AG04450 (cell line): ENCODE measurements at places on chromosomes 11 and 22.

DNA sequence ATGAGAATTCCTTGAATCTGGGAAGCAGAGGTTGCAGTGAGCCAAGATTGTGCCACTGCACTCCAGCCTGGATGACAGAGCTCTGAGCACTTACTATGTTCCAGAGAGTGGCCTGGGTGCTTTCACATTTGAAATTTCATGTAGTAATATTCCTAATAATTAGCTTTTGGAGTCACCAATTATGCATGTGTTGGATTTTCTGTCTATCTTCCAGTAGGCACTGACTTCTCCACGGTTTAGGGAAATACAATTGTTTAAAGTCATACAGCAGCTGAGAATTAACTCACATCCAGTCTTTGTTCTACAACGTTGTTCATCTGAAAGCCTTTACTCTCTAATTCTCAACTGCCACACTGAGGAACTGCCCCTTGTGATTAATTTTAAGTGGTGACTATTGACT lies 150.2 kb downstream of the CSNK2A3 start:
- DNase-seq, result no peak

DNA sequence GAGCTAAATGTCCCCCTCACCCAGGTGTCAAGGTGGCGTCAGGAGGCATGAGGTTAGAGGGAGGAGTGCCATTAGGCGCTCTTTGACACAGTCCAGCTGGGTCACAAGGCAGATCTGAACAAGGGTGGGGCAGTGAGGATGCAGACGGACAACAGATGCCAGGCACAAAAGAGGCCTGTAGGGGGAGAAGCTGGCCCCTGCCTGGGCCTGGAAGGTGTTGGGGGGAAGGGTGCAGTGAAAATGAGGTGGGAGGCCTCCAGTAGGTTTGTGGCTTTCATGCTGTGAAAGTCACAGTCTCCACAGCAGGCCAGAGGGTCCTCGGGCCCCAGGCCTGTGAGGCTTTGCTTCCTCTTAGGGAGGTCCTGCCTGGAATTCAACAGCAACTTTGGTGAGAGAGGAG lies 85.0 kb upstream of the PLET1 start:
- no peak for DNase-seq

DNA sequence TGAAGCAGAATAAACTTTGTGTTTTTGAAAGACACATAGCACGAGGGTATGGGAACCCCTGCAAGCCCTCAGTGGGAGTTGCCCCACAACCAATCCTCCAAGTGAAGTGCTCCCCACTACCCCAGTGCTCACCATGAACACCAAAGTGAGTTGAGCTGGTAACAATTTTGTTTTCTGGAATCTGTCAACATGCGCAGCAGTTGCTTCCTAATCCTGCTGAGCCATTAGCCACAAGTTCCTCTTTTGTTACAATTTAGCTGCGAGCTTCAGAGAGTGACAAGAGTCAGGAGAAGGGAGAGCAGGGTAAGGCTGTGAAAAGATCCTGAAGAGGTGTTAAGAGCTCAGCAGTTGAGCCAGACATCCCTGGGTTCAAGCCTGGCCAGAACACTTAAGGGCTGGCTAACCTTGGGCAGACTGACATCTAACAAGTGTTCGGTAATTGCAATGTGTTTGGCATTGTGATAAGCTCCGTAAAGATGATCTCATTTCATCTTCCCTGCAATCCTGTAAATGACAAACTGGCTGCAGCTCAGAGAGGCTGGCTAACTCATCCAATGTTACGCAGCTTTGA lies 24.1 kb upstream of the ASPHD2 start:
- DNase-seq, result no peak

DNA sequence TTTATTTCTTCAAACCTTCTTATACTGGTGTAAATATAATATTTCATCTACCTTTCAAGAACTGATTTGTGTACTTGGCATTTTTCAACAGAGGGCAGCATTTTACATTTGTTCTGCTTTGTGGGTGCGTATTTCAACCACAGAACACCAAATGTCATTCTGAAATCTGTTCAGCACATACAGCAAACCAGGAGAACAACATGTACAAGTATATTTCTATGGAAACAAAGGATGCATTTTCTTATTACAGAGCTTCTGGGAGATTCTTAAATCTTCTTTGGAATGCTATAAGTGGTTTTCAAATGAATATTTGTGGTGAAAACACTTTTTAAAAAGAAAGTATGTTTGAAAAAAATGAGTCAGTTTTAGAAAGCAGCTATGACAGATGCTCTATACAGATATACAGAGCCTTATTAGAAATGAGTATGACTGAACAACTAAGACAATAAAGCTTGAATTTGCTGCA lies 946.0 kb downstream of the FAM181B start:
- DNase-seq, result no peak

GRCh38 chr11:12152321-12152720 lies 41.9 kb downstream of the MICAL2 start:
- no peak for DNase-seq

DNA sequence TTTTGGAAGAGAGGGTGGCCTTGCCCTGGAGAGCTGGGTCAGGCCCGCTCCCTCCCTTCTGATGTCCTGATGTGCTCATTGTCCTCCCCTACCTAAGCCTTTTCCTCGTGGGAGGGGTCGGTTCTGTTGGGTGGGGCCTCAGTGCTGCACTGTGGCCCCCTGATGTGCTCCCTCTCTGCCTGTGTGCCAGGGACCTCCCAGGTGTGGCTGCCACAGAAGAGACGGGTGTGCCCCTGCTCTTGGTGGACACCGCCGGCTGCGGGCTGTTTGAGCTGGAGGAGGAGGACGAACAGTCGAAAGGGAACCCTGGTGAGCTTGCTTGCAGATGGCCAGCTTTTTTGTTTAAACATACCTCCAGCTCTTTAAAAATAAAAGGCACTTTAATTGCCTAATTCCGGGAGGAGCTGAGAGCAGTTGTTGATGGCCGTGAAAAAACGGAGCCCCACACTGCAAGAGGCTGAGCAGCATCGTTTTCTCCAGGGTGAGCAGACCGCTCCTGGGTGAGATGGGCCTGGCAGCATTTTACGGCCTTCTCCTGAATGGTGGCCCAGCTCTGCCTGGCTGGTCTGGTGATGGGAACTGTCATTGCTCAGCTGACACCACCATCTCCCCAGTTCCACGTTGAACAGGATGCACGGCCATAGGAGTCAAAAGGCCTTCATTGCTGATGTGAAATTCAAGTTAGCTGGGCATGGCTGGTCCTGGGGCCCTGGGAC lies 30.1 kb downstream of the IGHMBP2 start:
- no peak for DNase-seq

GRCh38 chr22:48705159-48705916 lies 1122.3 kb downstream of the BRD1 start:
- no peak for DNase-seq

- no peak for DNase-seq
Observed at GRCh38 chr11:61526956-61527731, 18.6 kb downstream of the LRRC10B start.

GRCh38 chr11:115623021-115623451 lies 118.8 kb upstream of the CADM1 start:
- DNase-seq, result peak; percentile 97
